Erythroblast (primary cell): ENCODE measurements at places on chromosomes 11 and 22.

DNA sequence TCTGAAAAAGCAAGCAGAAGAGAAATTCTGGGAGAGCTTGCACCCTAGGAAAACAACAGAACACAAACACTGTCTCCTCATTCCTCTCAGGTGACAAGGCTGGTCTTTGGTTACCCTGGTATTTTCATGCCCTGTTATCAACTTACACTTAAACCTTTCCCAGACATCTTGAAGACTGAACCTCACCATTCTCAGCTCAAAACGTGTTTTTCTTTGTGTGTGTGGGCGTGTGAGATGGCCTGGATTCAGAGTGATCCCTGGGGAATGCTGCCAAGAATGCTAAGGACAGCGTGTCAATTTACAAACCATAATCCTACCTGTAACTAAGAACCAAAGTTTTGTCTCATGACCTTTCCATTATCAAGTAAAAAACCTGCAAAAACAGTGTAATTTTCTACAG, 33.3 kb downstream of the ELF5 start:
- no peak for DNase-seq

DNA sequence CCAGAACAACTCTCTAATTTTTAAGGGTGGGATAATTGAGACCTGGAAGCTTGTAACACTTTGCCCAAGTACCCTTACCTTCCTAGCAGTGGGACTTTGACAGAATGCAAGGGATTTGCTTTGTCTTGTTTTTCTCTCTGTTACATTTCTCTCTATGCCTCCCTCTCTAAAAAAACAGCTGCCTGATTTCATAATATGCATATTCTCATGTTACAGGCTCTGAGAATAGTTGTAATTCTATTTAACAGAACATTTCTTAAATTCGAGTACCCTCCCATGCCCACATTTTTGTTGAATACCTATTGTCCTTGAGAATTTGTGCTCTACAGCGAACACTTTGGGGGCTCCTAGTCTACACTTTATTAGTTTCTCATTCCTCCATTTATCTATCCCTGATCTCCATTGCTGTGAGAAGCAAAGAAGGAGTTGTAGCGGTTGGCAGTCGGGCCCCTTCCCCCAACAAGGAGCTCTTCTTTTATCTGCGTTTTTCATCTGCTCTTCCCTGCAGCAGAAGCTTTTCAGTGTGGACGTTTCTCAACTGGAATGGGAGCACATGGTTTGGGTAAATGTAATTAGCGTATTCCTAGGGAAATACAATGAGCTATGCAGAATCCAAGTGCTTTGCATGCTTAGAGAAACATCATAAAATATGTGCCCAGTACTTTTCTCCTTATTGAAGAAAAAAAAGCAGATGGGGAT, 117.7 kb upstream of the CCDC90B start:
- no peak for DNase-seq

GRCh38 chr22:18110194-18110953, at the start of gene TUBA8:
Gene TUBA8 (plus strand): TSS chr22:18110809. CDS start chr22:18110866, 57 bp downstream.
- no peak for DNase-seq

- DNase-seq: no peak
These were observed 26.2 kb downstream of the PITPNB start for GRCh38 chr22:27892811-27893210.

DNA sequence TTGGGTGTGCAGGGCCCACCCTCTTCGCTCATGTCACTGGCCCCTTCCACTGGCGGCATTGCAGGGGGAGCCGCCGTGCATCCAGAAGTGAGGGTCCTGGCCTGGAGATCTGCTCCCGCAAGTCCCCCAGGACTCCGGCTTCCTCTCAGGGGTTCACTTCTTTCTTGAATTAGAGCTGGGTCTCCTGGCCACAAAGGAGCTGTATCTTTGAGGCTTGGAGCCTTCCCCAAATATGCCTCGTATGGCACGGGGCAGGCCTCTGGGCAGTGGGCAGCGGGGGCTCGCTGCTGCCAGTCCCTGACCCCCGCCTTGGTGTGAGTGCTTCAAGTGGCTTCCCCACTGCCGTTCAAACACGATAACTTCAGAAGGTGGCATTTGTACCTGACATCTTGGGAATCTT, 7.4 kb upstream of the IFITM3 start:
- no peak for DNase-seq

DNA sequence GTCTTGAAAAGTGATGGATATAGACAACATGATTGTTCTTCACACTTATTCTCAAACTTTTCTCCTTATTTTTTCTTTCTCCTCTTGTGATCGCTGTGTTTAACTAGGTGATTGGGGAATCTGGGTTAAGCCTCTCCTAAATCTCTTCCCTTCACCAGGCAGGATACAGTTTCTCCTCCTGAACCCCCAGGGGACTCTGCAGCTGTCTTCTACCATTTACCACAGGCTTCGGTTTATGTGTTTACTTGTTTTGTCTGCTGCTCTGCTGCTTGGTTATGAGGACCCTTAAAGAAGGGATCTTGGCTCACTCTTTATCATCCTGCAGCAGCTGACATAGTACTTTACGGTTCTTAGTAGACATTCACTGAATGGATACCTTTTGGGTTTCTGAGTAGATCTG, 124.2 kb downstream of the NCAM1 start:
- no peak for DNase-seq

- DNase-seq: no peak
These were observed 11.4 kb downstream of the ALG12 start for GRCh38 chr22:49906799-49907290.

DNA sequence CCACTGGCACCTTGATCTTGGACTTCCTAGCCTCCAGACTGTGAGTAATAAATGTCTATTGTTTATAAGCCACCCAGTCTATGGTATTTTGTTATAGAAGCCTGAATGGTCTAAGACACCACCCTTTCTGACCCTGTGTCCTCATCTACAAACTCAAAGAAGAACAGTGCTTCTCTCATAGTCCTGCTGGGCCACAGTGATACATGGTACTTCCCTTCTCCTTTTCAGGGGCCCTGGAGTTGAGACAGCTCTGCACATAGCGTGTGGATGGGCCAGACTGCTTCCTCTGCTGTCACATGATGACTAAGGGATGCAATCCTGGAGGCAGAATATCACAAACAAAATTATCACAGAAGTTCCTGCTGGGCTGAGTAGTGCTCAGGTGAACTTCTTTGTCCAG, 5.0 kb downstream of the KCNJ11 start:
- no peak for DNase-seq

DNA sequence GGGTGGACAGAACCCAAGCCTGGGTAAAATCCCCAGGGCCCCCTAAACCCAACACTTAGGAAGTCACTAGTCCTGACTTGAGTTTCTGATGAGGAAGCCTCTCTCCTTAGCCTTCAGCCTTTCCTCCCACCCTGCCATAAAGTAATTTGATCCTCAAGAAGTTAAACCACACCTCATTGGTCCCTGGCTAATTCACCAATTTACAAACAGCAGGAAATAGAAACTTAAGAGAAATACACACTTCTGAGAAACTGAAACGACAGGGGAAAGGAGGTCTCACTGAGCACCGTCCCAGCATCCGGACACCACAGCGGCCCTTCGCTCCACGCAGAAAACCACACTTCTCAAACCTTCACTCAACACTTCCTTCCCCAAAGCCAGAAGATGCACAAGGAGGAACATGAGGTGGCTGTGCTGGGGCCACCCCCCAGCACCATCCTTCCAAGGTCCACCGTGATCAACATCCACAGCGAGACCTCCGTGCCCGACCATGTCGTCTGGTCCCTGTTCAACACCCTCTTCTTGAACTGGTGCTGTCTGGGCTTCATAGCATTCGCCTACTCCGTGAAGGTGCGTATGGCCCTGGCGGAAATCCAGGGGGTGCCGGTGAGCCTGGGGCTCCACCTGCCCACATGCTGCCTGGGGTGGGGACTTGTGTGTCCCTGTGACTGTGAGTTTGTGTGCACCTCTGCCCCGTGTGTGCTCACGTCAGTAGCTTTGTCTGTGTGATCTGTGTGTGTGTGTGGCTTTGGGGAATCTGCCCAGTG, at the start of gene IFITM1:
IFITM1 (plus strand) TSS at position 254 of the 767 bp plus-strand sequence; CDS start at position 385, 131 bp downstream.
- no peak for DNase-seq

DNA sequence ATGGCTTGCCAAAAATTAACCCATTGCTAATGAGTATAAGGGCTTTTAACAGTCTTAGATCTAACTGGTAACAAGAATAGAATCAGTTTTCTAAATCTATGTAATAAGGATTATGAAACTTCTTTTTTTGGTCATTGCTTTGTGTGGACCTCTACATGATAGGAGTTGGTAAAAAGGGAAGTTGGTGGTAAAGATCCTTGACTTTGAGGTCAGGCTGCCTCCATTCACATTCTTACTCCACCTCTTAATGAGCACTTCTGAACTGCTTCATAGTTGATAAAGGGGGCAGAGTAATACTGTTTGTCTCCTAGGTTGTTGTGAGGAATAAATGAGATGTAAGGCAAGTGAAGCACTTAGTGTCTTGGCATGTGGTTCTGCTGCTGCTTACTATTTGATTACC, 10.6 kb downstream of the EIF3M start:
- no peak for DNase-seq

GRCh38 chr11:76095891-76096290, 110.4 kb downstream of the WNT11 start:
- DNase-seq: no peak

DNA sequence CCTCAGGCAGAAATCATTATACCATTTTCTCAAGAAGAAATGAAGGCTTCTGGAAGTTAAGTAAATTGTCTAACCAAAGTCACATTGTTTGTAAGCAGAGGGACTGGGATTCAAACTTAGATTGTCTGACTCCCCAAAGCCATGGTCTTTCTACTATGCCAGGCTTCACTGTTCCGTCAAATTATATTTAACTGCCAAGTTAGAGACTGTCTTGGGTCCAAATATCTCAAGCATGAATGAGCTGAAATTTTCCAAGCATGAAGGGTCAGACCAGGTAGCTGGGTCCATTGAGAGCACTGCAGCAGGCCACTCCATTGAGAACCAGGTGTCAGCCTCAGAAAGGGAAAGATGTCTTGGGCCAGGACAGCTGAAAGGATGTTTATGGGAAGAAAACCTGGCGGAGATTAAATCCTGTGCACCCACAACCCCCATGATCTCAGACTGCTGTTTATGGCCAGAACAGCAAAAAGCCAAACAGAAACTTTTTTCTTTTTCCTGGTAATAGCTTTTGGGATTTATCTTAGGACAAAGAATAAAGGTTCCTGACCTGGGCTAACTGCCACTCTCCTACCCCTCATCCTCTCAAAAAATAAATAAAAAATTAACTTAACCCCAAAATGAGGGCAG, 612.3 kb downstream of the INSC start:
- DNase-seq: no peak

DNA sequence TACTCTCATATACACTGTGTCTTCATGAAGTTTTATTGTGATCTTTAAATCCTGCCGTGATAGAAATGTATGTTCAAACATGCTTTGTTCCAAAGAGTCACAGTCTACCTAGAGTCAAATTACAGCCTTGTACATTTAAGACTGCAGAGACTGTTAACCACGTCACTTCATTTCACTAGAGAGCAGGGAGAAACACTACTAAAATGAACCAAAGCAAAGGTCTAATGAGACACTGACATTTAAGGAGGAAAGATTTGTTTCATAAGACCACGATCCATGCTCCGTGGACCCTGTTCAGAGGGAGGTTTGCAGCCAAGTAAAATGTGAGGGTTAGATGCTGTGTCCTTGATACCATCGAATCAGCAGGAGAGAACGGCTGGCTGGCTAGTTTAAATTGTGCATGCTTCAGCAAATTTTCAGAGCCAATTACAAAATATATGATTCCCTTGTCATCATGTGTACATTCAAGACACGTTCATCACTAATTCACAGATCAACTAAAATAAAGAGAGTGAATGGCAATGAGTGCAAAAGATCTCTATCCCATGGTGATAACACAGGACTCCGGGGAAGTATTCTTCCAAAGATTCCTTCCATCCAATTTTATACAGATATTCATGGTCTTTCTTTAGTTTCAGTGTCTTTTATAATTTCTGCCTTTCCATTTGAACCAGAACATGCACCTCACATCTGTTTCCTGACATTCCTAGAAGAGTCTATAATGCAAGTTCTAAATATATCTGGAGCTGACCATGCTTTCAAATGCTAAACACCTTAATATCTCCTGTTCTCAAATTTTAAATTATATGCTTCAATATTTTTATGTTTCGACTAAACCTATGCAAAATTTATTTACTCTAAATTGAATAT, 960.9 kb upstream of the FAT3 start:
- DNase-seq: no peak

DNA sequence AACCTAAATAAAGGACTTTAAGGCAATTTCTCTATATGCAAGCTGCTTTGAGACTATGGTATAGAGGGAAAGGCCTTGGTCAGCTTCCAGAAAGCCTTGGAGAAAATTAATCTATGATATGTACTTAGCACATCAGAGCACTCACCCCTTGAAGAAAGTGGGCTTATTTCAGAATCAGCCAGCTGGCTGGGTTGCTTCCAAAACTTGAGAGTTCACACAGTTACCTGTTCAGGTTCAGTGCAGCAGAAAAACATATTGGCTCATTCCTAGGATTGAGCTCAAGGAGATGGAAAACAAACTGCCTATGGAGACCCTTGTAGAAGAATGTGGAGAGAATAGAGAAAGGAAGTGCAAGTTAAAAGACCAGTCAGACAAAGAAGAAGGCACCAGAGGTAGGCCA, 22.7 kb downstream of the CCDC81 start:
- DNase-seq: no peak

DNA sequence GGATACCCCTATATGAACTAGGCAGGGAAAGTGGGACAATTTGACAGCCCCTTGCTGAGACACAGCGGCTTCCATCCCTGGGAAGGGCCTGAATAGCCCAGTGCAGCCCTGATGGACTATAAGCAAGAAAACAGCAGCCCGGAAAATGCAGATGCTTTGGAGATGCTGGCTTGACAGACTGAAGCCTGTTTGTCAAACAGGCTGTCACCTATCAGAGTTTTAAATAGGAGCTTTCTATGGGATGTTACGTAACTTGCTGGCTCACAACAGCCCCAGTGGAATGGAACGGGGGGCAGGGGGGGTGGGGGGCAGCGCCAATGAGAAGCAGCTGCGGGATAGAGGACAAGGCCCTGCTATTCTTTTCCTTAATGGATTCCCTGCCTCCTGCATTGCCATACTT, 91.9 kb upstream of the NTM start:
- no peak for DNase-seq

DNA sequence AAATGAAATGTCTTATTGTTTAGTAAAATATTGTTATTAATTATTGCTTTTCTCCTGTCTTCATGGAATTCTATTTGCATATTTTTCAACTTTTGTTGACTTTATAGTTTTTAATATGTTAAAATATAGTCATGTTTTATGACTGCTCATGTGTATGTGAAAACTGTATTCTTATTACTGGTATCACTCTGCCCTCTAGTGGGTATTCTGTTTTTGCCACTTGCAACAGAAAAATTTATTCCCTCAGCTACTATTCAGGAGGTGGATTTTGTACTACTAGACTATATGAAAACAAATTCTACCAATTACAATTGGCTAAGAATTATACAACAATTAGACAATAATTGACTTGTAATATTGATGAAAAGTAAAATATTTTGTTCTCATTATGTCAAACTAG, 45.0 kb downstream of the OR4C6 start:
- DNase-seq: peak; percentile 47

- no peak for DNase-seq
These were observed 29.1 kb upstream of the COMT start for GRCh38 chr22:19912271-19912999.

DNA sequence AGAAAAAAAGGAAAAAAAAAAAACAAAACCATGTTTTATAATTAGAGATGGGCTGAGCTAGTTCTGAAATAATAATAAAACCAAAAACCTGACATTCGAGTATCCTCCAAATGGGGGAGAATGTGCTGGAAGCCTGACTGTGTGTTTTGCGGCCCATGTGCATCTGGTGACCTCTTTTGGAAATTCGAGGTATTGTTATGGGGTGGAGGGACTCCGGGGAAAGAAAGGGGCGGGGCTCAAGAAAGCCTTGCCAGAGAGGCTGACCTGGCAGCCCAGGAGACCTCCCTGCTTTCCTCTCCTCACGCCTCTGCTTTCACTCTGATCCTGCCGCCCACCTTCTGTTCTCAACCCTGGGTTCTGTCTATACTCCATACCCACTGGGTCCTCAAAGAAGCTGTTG, 72.9 kb downstream of the CTTN start:
- DNase-seq: peak; percentile 81
